ENCODE measurements at places on chromosomes 3 and 15. TPM values are rescaled to one million over a fixed set of nuclear protein-coding genes. Genes with fewer than 3 reads are reported as not detected.

Gene ATP2C1
- total RNA-seq, result 62.8 TPM

Gene C3orf20
- not detected for total RNA-seq

Gene NR1I2
- total RNA-seq, result not detected

Gene GREM1
- total RNA-seq, result 0.13 TPM

Gene SUSD5
- 0.63 TPM for total RNA-seq

Gene TMEM212
- not detected for total RNA-seq

Gene HMCES
- total RNA-seq, result 25.4 TPM

Gene BNC1
- total RNA-seq, result 1.0 TPM

Gene SRPRB
- 60.3 TPM for total RNA-seq

Gene RAD54L2
- 14.7 TPM for total RNA-seq

Gene KLHL6
- total RNA-seq, result 2.1 TPM

Gene C3orf49
- total RNA-seq, result not detected

Gene LRTM1
- total RNA-seq, result not detected

Gene SLC9C1
- under 0.01 TPM for total RNA-seq

Gene SNTN
- not detected for total RNA-seq

Gene ZDHHC23
- total RNA-seq, result 10.5 TPM

Gene BUB1B
- total RNA-seq, result 20.2 TPM

Gene MEIS2
- 6.3 TPM for total RNA-seq

Gene CHDH
- total RNA-seq, result 0.26 TPM

Gene SLC27A2
- 3.7 TPM for total RNA-seq

Gene ZPLD1
- not detected for total RNA-seq

Gene ZIC4
- not detected for total RNA-seq

Gene CYP1A1
- total RNA-seq, result 39.8 TPM

Gene POPDC2
- total RNA-seq, result 0.76 TPM

Gene CD80
- total RNA-seq, result under 0.01 TPM

Gene LYSMD4
- total RNA-seq, result 5.8 TPM

Gene JAGN1
- 31.7 TPM for total RNA-seq

Gene LRRIQ4
- not detected for total RNA-seq

Gene BCHE
- total RNA-seq, result 15.4 TPM

Gene VILL
- 2.2 TPM for total RNA-seq

Gene SERPINI1
- 0.76 TPM for total RNA-seq

Gene GATM
- 0.26 TPM for total RNA-seq

Gene PLSCR2
- total RNA-seq, result 0.13 TPM

Gene VGLL3
- total RNA-seq, result not detected

Gene GOLGA6C
- not detected for total RNA-seq

Gene FANCD2OS
- total RNA-seq, result not detected

Gene GOLGA8M
- 0.26 TPM for total RNA-seq

Gene ATP8B4
- 2.0 TPM for total RNA-seq

Gene PTH1R
- total RNA-seq, result under 0.01 TPM

Gene NOX5
- not detected for total RNA-seq

Gene COLQ
- 1.9 TPM for total RNA-seq

Gene NMNAT3
- total RNA-seq, result 0.77 TPM

Gene ARHGAP31
- 26.9 TPM for total RNA-seq

Gene CATSPER2
- 0.63 TPM for total RNA-seq

Gene TMCO5A
- total RNA-seq, result not detected

Gene STARD9
- 8.0 TPM for total RNA-seq

Gene ACTC1
- total RNA-seq, result not detected

Gene TLNRD1
- 12.0 TPM for total RNA-seq

Gene CCR3
- total RNA-seq, result not detected

Gene AGTR1
- total RNA-seq, result not detected

Measured in dermis microvascular lymphatic vessel endothelial cell (primary cell).